ENCODE measurements at places on chromosomes 2 and 18. TPM values are rescaled to one million over a fixed set of nuclear protein-coding genes. Genes with fewer than 3 reads are reported as not detected.

Gene FBXO48
- total RNA-seq = 1.5 TPM

Gene RAX
- not detected for total RNA-seq

Gene IL37
- total RNA-seq = not detected

Gene SEMA4F
- 5.9 TPM for total RNA-seq

Gene ADGRF3
- total RNA-seq = 3.7 TPM

Gene DSG1
- not detected for total RNA-seq

Measured in activated CD8-positive, alpha-beta memory T cell treated with anti-CD3 and anti-CD28 coated beads for 36 hours (primary cell).